ENCODE measurements at places on chromosomes 13 and 19.

- DNase-seq = no peak
Observed at GRCh38 chr13:79654520-79654919, 173.6 kb downstream of the NDFIP2 start.

- peak; percentile 8 for DNase-seq
Observed at GRCh38 chr13:78689011-78689410, 30.1 kb upstream of the OBI1 start.

DNA sequence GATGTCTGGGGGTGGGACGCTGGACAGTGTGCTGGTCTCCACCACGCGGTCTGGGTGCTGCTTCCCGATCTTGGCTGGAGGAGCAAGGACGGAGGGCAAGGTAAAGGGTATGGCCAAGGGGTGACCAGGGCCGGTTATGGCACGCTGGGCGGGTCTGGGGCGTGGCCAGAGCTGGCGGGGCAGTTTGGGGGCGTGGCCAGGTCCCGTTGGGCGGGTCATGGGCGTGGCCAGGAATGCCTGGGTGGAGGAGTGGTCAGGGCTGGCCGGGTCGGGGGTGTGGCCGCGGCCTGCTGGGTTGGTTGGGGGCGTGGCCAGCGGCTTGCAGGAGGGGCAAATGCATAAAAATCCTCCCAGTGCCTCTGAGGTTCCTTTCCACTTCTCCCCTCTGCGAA lies 19.2 kb downstream of the GPX4 start:
- DNase-seq = peak; percentile 64

DNA sequence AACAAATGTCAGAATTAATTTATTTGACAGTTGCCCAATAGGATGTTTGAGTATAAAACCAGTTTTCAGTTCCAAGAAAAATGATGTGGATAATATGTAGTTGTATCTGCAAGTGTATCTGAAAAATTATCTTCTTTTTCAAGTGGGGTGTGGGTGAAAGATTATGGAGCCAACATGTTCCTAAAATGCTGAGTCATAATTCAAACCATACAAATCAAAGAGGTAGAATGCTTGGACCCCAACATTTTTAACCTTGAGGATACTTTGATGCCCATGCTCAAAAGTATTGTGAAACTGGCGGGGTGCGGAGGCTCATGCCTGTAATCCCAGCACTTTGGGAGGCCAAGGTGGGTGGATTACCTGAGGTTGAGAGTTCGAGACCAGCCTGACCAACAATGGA lies 54.0 kb upstream of the ZNF724 start:
- DNase-seq = no peak

GRCh38 chr13:77548095-77548494 lies 12.6 kb downstream of the SCEL start:
- DNase-seq = no peak

GRCh38 chr13:38636761-38637160 lies 50.1 kb upstream of the FREM2 start:
- DNase-seq = no peak

GRCh38 chr13:72521940-72522661 lies 205.3 kb downstream of the MZT1 start:
- DNase-seq = no peak

- no peak for DNase-seq
Observed at GRCh38 chr19:31269425-31270127, 79.7 kb downstream of the TSHZ3 start.

DNA sequence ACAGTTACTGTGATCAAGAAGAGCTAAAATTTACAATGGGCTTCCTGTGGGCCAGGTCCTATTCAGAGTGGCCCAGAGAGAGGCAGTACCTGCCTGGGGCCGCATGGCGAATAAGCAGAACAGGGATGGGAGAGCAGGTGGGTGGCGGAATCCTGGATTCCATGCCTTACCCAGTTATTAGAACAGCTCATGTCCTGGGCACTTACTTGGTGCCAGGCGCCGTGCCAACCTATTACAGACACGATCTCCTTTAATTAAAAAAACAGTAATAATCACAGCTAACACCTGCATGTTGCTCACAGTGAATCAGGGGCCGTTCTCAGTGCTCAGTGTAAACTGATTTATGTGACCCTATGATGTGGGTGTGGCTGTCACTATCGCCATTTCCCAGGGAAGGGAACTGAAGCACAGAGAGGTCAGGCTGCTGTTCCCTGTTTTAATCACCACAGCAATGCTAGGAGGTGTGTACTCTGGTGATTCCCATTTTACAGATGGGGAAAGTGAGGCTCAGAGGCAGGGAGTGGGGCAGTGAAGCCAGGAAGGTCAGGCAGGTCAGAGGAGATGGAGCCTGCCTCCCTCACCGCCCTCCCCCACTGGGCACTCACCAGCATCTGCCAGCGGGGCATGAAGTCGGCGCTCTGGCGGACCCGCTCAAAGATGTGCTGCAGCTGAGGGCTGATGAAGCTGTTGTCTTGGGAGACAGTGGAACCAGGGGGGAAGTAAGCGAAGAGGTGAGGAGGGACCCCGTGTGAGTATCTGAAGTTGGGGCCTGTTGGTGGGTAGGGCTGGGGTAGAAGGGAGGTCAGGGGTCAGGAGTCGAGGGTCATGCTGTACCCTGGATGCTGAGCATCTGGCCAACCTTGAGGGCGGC lies 12.0 kb downstream of the COQ8B start:
- DNase-seq = no peak

GRCh38 chr13:40571338-40571963 lies 95.0 kb downstream of the FOXO1 start:
- DNase-seq = no peak

DNA sequence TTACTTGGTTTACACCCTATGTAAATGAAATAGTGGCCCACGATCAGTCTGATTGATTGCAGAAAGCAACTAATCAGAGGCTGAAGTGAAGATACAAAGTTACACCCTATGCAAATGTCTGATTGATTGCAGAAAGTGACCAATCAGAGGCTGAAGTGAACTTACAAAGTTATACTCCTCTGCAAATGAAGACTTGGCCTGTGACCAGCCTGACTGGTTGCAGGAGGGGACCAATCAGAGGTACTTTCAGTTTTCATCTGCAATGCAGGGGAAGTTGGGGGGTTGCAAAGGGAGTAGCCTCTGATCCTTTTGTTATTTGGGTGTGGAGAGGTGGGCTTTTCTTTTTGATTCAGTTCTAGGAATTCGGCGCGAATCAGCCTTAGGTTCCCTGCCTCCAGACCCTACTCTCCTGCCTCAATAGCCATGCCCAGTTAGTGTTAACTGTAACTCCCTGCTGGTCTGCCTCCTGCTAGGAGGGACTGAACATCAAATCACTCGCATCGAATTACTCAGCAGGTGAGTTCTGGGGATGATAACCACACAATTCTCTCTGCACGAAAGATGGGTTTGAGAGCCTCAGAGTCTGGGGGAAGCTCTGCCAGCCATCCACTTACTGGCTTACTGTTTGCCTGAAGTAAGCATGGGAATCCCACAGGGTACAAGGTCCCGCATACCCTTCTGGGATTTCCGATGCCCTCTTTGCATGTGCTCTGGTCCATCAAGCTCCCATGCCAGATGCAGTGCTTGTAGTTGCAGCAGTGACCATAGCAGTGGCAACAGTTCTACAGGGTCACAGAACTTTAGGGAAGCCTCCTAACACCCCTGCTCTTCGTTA lies 7.5 kb downstream of the ARL11 start:
- peak; percentile 67 for DNase-seq

- DNase-seq = no peak
Observed at GRCh38 chr19:53671663-53672062, 39.9 kb downstream of the DPRX start.

DNA sequence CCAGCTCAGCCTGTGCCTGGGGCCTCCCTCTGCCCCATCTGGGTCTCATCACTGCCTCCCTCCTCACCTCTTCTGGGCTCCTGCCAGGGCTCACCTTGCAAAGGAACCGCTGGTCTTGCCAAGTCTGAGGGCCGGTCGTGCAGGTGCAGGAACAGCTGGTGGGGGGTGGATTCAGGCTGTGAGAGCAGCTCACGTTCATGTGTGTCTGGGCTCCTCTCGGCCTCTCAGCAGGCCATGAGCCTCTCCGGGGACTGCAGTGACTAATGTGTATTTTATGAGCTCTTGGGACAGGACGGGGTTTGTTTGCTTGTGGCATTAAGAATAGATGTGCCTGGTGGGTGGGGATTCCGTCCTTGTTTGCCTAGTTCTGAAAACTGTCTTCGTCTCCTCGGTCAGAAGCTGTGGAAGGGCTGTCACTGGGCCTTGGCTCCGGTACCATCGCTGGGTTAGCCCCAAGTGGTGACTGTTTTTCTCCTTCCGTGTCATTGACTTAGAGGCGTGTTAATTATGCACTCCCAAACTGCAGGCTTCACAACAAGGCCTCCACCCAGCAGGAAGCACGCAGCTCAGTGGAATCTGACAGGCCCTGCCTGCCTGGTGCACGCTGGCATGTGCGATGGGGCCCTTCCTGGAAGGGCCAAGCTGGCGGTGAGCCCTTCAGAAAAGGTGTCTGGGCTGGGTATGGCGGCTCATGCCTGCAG lies 77.6 kb downstream of the KDM4B start:
- no peak for DNase-seq

- no peak for DNase-seq
Observed at GRCh38 chr13:20812890-20813289, 39.1 kb upstream of the EEF1AKMT1 start.

DNA sequence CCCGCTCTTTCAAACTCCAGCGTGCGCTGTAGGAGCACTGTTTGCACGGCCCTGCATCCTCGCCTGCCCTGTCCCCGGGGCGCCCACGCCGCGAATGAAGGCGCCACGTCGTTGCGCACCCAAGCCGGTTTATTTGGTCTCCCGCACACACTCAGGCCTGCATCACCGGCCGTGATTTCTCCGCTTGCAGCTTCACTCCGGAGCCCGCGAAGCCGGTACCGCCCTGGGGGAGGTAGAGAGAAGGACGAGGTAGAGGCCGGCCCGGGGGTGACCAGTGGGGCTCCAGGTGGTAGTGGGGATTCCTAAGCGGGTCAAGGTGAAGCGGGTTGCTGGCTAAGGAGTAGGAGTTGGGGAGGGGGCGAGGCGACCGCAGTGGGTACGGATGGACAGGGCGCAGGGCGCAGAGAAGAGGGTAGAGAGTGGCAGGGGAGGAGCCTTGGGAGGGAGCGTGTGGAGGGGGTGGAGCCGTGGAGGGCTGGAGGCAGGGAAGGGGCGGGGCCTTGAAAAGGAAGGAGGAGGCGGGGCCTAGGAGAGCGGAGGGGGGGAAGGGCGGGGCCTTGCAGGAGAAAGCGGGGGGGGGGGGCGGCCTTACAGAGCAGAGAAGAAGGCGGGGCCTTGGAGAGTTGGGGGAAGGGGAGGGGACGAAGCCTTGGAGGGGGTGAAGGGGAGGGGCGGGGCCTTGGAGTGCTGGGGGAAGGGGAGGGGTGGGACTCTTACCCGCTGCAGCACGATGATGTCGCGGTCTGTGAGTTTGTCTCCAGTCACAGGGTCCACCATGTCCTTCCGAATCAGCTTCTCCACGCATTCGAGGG lies 24.6 kb downstream of the NOSIP start:
- DNase-seq = peak; percentile 43

DNA sequence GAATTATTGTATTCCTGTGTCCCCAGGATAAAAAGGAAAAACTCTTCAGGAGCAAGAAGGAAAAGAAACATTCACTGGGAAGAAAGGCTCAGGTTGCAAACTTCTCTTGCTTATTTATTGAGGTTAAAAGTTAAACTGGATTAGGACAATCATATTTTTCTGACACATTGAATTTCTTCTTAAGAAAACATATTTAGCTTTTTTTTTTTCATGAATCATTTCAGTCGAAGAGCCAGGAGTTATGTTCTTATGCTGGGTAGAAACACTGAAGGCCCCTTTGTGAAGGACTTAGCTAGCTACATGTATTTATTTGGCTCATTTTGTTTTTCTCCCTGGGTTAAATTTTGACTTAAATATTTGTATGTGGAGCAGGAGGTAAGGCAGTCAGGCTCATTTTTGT lies 434.0 kb downstream of the KLF5 start:
- DNase-seq = peak; percentile 2

DNA sequence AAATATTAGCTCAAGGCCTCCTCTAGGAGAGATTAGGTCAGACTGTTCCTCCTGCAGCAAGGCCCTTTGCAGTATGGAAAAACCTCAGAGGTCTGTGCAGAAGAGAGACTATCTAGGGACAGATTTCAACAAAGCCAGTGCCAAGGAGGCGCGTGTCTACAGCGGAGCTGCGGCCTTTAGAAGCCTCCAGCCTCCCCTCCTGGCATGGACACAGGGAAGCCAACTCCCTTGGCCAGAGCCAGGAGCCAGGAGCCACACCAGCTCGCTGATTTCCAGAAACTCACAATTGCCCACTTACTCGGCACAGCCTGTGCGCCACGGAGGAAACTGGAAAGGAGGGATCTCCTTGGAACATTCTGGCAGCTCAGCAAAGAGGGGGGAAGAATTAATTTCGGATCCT lies 63.4 kb downstream of the INSR start:
- peak; percentile 58 for DNase-seq

DNA sequence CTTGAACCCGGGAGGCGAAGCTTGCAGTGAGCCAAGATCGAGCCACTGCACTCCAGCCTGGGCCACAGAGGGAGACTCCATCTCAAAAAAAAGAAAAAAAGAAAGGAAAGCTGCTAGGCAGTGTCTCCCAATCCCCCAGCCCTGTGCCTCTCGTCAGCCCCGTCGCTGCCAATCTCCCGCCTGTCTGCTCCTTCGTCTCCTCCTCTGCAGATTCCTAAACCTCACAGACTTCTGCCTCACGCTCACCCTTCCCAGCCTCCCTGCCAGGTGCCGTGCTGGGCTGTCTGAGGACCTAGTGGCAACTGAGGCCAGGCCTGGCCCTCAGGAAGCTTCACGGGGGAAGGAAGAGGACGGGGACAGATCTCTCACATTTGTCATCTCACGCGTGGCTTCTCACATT lies 21.5 kb downstream of the DPF1 start:
- no peak for DNase-seq

- DNase-seq = peak; percentile 86
Observed at GRCh38 chr13:40982772-40983171, 36.3 kb downstream of the ELF1 start.

DNA sequence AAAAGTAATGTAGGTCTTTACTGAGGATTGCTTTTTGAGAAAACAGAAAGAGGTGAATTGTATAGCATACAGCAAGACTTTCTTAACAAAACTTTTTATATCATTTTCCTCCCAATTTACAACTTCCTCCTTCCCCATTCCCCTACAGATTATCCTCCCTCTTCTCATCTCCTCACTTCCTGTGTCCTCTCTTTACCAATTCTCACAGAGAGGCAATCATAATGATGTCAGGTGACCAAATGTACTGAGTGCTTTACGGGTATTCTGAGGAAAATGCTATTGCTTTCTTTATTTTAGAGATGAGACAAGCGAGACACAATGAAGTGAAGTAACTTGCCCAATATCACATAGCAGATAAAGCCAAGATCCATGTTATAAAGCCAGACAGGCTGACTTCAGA lies 1.7 kb upstream of the MTMR6 start:
- no peak for DNase-seq
